ENCODE measurements at places on chromosomes 4 and X.

DNA sequence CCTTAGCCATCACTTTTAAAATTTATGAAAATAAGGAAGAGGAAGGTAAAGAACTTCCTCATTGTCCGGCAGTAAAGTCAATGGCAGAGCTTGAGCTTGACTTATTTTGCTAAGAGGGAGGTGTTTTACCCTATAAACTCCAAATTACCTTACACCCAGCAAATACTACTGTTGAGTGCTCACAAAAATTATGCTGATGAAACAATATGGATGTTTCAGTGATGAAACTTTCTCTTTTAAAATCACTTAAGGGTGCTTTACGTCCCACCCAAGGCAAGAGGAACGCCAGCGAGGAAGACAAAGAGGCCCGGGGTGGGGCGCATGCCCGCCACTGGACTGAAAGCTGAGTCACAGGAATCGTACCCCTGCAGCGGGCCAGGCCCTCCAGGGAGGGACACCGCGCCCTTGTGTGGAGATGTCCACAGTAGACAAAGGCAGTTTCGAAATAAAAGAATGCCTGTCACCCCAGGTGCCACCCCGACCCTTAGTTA is 560 bp upstream of the TMSB4X start:
- no peak for DNase-seq

DNA sequence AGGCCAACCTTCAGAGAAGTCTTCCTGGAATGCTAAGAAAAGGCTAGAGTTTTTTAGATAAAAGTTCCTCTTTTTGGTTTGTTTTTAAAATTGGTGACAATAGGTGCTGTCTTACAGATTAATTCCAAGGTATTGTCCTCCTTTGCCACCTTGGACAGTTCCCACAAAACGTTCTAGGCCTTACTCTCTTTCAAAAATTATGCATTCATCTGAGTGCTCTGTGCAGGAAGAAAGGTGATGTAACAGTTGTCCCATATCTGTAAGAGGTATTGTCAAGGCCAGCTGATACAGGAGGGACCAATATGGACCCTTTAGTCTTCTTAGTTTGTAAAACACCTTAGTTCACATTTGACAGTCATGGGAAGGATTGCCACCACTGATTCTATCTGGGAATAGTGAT is 15.9 kb upstream of the CXCL5 start:
- DNase-seq: no peak

DNA sequence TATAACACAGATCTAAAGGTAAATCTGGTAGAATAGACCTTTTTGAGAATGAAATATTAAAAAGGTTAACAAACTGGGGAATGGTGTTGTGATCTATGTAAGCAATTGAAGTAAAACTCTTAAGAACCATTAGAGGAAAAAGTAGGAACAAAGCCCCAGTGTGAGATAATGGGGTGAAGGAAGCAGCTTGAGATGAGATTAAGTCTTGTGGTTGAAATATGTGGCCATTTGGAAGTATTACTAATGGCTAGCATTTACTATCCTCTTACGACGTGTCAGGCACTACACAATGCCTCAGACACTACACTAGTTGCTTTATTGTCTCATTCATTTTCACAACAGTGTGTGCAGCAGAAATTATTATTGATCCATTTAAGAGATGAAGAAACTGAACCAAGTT is 25.9 kb upstream of the NDNF start:
- no peak for DNase-seq

GRCh38 chr4:137651128-137651527 is 118.8 kb upstream of the PCDH18 start:
- DNase-seq: no peak

DNA sequence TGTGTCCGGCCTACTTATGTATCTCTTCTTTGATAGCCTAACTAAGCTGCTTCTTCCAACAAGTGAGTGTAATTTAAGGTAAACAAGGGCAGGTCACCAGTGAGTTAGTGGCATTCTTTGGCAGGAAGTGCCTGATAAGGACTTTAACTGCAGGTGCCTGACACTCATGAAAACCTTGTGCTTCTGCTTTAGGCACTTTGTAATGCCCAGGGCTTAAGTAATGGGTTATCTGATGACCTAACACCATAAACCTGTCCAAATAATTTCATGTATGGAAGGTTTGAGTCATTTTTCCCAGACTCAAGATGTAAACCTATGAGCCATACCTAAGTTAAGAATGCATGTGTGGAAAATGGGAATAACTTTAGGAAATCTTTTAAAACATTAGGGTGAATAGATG is 43.0 kb downstream of the BCOR start:
- DNase-seq: no peak

GRCh38 chr4:172188248-172188988 is 375.2 kb downstream of the GALNTL6 start:
- DNase-seq: no peak

DNA sequence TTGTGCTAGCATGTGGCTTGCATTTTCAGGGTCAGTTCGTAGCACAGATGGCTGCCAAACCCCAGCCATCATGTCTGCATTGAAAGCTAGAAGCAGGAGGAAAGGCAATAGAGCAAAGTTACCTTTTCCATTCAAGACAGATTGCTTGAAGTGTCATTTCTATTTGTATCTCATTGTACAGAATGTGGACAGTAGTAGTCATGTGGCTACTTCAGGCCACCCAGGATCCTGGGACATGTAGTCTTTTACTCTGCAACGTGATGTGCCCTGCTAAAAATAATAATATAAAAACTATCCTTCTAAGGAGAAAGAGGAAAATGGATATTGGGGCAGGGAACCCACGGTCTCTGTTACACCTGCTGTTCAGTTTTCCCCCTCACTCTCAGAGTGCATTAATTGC is 118.4 kb downstream of the RAPGEF2 start:
- no peak for DNase-seq

GRCh38 chrX:23628131-23628530 is 39.2 kb upstream of the PRDX4 start:
- no peak for DNase-seq

- no peak for DNase-seq
These were observed at the start of gene TMPRSS11F for GRCh38 chr4:68129793-68130192. TMPRSS11F (minus strand) TSS chr4:68129869; CDS start chr4:68129820, 49 bp downstream.

DNA sequence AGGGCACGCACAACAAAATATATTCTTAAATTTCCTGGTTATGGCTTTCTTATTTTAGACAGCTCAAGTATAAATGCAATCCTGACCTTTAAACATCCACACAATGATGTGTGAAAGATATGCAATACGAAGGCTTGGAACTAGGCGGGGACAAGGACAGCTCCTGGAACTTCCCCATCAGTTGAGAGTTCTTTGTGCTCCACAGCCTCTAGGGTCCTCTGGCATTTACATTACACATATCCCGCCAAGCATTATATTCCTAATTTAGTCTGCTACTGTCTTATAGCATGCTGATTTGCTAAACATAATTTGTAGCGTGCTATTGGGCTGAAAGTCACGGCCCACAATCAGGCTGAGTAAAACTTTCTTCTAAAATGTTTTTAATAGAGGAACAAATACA is 74.4 kb downstream of the FTHL17 start:
- no peak for DNase-seq

DNA sequence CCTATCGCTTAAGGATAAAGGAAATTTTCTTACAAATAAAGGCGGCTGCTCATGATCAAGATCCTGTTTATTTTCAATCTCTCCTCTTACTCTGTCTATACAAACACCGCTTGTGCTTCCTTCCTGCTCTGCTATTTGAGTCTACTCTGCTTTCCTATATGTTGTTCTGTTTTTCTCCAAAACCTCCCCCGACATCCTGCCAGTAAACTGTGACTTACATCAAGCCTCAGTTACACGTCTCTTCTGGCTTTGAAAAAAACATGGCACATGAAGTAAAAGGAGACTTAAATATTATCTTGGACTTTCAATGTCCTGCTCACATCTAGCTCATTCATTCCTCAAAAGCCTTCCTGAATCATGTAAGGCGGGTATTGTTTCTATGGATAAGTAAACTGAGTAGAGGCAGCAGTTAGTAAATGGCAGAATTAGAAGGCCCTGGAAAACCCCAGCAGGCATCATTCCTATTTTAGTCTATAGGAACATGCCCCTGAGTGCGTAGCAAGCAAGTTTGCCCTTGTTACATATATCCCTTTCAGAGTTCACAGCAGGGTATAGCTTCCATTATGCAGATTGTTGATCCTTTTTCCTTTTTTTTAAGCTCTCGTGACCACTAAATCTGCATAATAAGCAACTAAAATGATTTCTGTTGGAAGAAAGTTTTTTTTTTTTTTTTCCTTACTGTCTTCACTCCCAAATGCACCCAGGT is 280.1 kb downstream of the RAPGEF2 start:
- DNase-seq: no peak

DNA sequence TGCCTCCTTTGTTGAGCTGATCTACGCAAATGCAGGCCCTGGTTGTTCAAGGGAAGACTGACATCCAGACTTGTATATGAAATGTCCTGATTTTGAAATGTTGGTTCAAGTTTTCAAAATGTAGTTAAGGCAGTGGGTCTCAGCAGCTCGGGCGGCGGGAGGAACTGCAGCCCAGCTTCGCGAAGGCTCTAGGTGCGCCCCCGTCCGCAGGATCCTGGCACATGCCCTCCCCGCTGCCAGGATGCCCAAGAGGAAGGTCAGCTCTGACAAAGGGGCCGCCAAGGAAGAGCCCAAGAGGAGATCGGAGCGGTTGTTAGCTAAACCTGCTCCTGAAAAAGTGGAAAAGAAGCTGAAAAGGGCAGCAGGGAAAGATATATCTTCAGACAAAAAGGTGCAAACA is 1310.1 kb downstream of the ADGRL3 start:
- no peak for DNase-seq

GRCh38 chrX:9535101-9535500 is 70.2 kb downstream of the TBL1X start:
- no peak for DNase-seq

- no peak for DNase-seq
These were observed 46.1 kb downstream of the BMX start for GRCh38 chrX:15546745-15547144.

GRCh38 chr4:37803348-37803973 is 23.0 kb upstream of the PGM2 start:
- no peak for DNase-seq

DNA sequence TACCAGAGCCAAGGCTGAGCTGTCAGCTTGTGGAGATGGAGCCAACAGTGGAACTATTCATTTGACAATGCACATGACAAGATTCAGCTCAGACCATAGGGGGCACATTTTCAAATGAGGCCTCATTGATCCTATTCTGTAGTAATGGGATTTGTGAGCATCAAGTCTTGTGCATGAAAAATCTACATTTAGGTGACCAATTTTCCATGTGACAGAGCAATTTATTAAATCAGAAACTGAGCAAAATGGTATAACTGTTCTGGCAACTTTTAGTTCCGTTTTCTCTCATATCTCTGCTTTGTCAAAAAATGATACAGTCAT is 108.5 kb upstream of the PCDH18 start:
- no peak for DNase-seq

- no peak for DNase-seq
These were observed 118.3 kb upstream of the ATOH1 start for GRCh38 chr4:93710101-93710846.

Data from left renal pelvis (tissue), 4 donors.